Esophagus muscularis mucosa (tissue), 4 donors: ENCODE measurements at places on chromosomes 12 and 14. TPM values are rescaled to one million over a fixed set of nuclear protein-coding genes. Genes with fewer than 3 reads are reported as not detected.

TCL1B gene
- total RNA-seq: not detected

TMEM119 gene
- total RNA-seq: 3.6 TPM

IQSEC3 gene
- total RNA-seq: 2.3 TPM

SLC17A8 gene
- total RNA-seq: not detected

PZP gene
- 1.2 TPM for total RNA-seq

DNA sequence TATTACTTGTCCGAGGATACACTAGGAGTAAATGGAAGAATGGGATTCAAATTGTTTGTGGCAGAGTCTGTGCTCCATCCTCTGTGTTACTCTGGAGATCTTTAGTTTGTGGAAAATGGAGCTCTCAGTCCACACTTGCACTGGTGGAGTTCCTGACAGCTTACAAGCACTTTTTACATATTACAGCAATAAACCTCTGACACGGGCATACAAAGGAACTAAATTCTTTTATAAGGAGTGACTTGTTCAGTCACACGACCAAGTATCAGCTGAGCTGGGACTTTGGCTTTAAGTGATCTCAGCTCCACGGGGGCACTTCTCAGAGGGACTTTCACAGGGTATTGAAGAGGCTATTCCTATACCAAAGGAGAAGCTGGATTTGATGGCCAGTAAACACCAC, 417.5 kb downstream of the LRIG3 start:
- DNase-seq: no peak
- no peak overlapping the region for H3K4me3 ChIP-seq
- no peaks in the 10 kb centered on the region for H3K36me3 ChIP-seq

- no peak overlapping the region for H3K27ac ChIP-seq
- no peak overlapping the region for H3K4me3 ChIP-seq
- DNase-seq: no peak
- no peaks in the 10 kb centered on the region for H3K4me1 ChIP-seq
- H3K27me3 ChIP-seq: no peaks in the 10 kb centered on the region
Measured at GRCh38 chr14:48792376-48793024, 793.7 kb downstream of the RPS29 start.

- no peaks in the 10 kb centered on the region for H3K36me3 ChIP-seq
- no peaks in the 10 kb centered on the region for H3K27me3 ChIP-seq
- H3K27ac ChIP-seq: no peak overlapping the region
- DNase-seq: no peak
- H3K4me1 ChIP-seq: peaks cover 8% of the 10 kb centered on the region
Measured at GRCh38 chr12:18165422-18165871, 75.5 kb upstream of the RERGL start.

DNA sequence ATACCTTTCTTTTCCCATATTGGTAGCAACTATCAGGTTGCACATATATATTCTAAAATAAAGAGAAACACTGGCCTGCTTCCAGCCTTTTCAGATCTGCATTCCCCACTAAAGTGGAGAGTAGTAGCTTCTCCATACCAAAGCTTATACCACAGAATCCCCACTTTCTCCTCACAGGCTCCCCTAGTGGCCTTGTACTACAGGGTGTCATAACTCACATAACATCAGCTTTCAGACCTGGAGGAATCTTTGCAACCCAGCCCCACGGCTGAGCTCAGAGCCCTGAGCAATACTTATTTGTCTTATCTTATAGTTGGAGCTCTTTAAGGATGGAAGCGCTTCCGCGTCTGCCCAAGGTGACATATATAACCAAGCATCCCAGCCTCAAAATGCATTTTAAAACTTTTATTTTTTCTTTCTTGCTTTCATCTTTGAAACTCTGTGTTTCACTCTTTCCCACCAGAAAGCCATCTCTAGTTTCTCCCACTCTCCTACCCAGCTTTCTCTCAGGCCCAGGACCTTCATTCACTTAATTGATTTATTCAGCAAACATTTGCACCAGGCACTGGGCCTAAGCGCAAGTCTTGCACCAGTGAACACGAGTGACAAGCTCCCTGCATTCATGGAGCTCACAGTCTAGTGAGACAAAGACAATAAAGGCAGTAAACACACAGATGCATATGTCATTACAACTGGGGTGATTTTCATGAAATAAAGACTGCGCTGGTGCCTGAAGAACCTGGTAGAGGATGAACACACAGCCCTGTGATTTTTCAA, 254.7 kb downstream of the IPO8 start:
- H3K27ac ChIP-seq: no peak overlapping the region
- peaks cover 9% of the 10 kb centered on the region for H3K4me1 ChIP-seq
- peak; percentile 77 for DNase-seq
- no peaks in the 10 kb centered on the region for H3K36me3 ChIP-seq
- peaks cover 3% of the 10 kb centered on the region for H3K27me3 ChIP-seq
- H3K4me3 ChIP-seq: no peak overlapping the region

DNA sequence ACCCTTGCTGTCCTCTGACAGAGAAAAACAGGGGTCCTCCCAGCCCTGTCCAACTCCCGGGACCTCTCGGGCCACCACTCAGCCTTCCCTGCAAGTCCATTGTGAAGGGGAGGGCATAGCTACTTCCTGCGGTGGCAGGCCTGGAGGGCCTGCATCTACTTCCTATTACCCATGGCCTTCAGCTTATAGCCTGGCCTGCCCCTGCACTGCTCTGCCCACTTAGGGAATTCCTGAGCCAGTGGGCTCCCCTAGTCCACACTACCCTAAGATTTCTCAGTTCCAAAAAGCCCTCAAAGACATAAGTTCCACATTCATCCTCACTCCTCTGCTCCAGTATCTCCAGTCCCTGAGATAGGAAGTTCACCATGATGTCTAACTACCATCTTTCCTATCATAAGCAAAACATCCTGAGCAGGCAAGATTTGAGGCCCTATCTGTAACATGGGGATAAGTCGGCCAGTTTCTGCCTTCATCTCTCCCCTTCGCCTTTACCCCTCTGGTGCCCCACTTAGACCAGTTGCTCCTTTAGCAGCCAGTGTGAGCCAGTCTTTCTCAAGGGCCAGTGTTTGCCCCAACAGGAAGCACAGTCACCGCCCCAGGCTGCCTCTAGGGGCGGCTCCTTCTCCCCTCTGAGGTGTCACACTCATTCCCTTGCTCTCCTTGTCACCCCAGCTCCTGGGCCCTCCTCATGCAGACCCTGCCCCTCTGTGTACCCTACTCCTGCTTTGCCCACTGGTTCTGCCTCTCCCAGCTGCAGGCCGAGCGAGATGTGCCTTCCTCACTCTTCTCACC, 10.9 kb downstream of the HDAC7 start:
- no peaks in the 10 kb centered on the region for H3K36me3 ChIP-seq
- peaks cover 100% of the 10 kb centered on the region for H3K4me1 ChIP-seq
- no peak for DNase-seq
- H3K27ac ChIP-seq: peak overlapping the region; percentile 99
- H3K27me3 ChIP-seq: no peaks in the 10 kb centered on the region

GRCh38 chr14:58718226-58719205, 80.8 kb downstream of the DACT1 start:
- no peak overlapping the region for H3K27ac ChIP-seq
- no peaks in the 10 kb centered on the region for H3K36me3 ChIP-seq
- H3K4me3 ChIP-seq: no peak overlapping the region
- no peaks in the 10 kb centered on the region for H3K4me1 ChIP-seq
- no peak for DNase-seq
- H3K27me3 ChIP-seq: no peaks in the 10 kb centered on the region

- H3K27me3 ChIP-seq: no peaks in the 10 kb centered on the region
- H3K36me3 ChIP-seq: no peaks in the 10 kb centered on the region
- H3K4me1 ChIP-seq: no peaks in the 10 kb centered on the region
- DNase-seq: no peak
- H3K27ac ChIP-seq: no peak overlapping the region
Measured at GRCh38 chr12:58296863-58297262, 355.5 kb downstream of the ATP23 start.

GRCh38 chr12:13223179-13223804, 26.8 kb downstream of the EMP1 start:
- H3K27me3 ChIP-seq: no peaks in the 10 kb centered on the region
- DNase-seq: peak; percentile 57
- no peaks in the 10 kb centered on the region for H3K36me3 ChIP-seq
- H3K27ac ChIP-seq: no peak overlapping the region

- H3K4me3 ChIP-seq: no peak overlapping the region
- DNase-seq: no peak
- H3K27ac ChIP-seq: no peak overlapping the region
- H3K36me3 ChIP-seq: no peaks in the 10 kb centered on the region
- H3K4me1 ChIP-seq: peaks cover 13% of the 10 kb centered on the region
- peaks cover 11% of the 10 kb centered on the region for H3K27me3 ChIP-seq
Measured at GRCh38 chr14:36271222-36271621, 49.2 kb downstream of the MBIP start.
